Activated T-cell treated with anti-CD3 and anti-CD28 coated beads for 4 hours (primary cell): ENCODE measurements at places on chromosomes 2 and 18.

GRCh38 chr18:37913051-37913450, 347.5 kb upstream of the CELF4 start:
- no peak for DNase-seq

- DNase-seq = no peak
These were observed 13.3 kb upstream of the DYM start for GRCh38 chr18:49473721-49474120.

DNA sequence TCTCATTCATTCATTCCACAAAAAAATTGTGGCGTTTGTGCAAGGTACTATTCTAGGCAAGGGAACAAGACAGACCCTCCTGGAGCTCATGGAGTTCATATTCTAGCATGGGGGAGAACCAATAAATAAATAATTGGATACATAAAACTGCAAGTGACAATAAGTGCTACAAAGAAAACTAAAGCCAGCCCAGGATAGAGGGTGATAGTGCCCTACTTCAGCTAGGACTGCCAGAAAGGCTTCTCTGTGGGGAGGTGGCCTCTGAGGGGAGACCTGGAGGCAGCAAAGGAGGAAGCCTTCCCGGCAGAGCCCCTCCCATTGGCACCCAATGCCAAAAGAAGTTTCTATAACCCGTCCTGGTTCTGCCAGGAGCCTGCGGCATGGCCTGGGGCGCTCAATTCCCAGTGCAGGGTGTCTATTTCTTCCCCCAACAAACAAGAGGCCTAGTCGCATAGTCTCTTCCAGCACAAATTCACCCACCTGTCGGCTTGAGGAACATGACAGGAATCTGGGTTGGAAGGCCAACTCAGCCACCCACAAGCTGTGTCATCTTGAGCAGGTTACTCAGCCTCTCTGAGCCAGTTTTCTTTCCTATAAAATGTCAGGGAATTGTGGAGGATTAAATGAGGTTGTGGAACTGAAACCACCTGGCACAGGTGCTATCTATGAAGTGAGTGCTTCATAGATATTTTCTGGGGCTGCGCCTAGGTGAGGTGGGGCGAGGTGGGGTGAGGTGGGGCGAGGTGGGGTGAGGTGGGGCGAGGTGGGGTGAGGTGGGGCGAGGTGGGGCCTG, 94.3 kb downstream of the ZFP36L2 start:
- DNase-seq = no peak

GRCh38 chr2:186946896-186947467, 98.0 kb upstream of the ZSWIM2 start:
- DNase-seq = no peak

DNA sequence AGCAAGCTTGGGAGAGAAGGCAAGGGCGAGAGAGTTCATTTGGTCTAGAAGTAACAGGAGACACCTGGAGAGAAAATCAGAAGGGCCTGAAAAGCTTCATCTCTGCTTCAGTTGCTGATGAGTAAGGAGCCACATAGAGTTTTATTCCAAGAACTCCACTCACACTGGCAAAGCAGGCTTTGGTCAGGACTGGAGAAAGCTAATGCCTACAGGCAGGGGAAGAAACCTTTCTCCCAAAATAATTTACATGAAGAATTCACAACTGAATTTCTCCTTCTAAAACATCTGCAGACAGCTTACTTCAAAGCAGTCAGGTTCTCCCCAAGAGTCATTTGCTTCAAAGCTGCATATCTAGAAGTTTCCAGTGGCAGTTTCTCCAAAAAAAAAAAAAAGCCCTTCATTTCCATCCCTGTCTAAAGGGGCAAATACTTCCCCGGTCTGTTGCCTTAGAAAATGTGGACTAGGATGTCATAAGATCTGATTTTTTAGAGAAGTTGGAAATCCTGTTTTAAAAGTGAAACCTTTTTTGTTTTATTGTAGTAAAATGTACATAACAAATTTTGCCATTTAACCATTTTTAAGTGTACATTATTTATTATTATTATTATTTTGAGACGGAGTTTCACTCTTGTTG, 46.3 kb downstream of the TMEM247 start:
- DNase-seq = no peak
